Neural cell (in vitro differentiated cells): ENCODE measurements at places on chromosomes 2 and 18. TPM values are rescaled to one million over a fixed set of nuclear protein-coding genes. Genes with fewer than 3 reads are reported as not detected.

Gene LINC00305
- polyA plus RNA-seq, result not detected in 2 replicates

Gene HOXD12
- not detected in 2 replicates for polyA plus RNA-seq

Gene NR4A2
- polyA plus RNA-seq, result 0.48 and 1.2 TPM in 2 replicates

Gene LRP2
- 1.8 and 4.1 TPM in 2 replicates for polyA plus RNA-seq

Gene RNF144A
- polyA plus RNA-seq, result 26.9 and 27.8 TPM in 2 replicates

Gene CDCA7
- 0.27 and 0.78 TPM in 2 replicates for polyA plus RNA-seq
